OCI-LY7 (cell line): ENCODE measurements at places on chromosomes 1 and 21. TPM values are rescaled to one million over a fixed set of nuclear protein-coding genes. Genes with fewer than 3 reads are reported as not detected.
A peak's percentile ranks its signal among the peaks of the same experiment; 100 is the strongest.

DNA sequence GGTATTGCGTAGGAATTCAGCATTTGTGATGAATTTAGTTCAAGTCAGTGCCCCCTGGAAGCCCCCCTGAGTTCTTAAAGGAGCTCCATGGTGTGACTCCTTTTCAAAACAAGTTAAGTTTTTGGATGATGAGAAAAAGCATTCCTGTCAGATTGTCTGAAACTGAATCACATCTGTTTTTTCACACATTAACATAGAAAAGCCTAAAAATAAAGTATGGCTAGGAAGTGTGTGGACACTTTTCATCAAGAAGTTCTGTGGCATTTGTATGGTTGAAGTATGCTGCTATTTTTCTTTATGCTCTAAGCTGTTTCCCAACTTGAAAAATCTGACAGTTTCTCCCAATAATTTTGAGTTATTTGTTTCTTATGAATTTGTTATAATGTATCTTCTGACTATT is 33.7 kb downstream of the PRDM2 start:
- DNase-seq: no peak

DNA sequence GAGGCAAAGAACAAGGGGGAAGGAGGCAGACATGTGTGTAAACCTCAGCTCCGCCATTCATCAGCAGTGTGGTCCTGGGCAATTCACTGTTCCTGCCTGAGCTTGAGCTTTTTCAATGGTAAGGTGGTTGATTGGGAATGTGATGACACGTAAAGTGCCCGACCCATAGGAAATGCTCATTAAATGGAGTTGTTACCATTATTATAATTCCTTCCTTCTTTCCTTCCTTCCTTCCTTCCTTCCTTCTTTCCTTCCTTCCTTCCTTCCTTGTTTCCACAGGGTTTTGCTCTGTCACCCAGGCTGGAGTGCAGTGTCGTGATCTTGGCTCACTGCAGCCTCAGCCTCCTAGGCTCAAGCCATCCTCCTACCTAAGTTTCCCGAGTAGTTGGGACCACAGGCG is 4.3 kb downstream of the GPR37L1 start:
- DNase-seq: no peak

OR14K1 gene
- not detected in 2 replicates for total RNA-seq

DNA sequence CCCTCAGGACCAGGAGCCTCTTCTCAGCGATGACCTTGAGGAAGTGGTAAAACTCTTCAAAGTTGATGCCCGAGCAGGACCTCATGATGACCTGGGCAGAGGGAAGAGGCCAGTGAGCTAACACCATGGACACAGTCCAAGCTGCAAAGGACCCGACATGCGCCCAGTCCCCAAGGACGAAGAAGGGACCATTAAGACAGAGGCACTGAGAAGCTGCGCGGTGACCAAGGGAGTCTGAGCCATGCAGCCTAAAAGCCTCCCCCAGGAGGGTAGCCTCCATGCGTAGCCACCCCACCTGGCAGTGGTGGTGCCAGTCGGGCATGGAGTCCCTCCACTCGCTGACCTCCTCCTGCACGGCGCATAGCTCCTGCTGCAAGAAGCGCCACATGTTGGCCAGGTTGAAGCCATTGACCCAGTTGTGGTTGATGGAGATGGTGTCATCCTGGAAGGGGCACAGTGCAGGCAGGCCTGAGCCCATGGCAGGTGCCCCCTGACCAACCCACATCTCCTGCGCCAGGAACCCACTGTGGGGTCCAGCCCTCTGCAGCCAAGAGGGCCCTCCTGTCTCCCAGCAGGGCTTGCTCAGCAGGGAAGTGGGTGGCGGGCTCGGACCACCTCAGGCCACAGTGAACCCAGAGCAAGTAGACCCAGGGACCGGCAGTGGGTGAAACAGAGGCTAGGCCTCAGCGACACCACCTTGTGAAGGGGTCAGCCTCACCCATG is 2.4 kb downstream of the JMJD4 start:
- DNase-seq: no peak

- DNase-seq: no peak
These were observed 13.1 kb upstream of the ZRANB2 start for GRCh38 chr1:71093938-71094337.

CDA gene
- not detected in 2 replicates for total RNA-seq

DNA sequence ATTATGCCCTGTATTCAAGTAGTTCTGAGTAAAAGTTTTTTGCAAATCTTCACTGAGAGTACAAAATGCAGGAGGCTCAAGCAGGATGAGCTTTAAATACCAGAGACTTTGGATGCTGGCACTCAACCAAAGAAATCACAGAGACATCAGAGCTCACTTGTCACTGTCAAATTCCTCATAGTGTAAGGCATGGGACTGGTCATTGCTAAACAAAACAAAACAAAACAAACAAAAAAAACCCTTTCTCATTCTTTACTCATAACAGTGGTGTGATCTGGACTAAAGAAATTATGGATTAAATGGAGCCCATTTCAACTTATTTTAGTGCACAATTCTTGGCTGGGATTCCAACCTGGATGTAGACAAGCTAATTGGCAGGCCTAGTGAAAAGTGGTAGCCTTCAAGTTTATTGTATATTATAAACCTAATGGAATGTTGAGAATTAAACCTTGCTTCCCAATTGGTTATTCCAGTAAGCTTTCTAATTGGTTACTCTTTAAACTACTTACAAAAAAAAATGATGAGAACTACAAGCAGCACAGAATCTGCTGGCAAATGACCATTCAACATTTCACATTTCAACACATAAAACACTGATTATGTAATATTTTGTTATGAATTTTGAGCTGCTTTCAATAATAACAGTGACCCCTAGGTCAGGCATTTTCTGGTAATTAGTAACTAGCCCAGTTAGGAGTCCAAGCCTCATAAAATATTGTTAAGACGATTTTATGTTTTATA is 30.6 kb upstream of the NEK7 start:
- DNase-seq: no peak

DNA sequence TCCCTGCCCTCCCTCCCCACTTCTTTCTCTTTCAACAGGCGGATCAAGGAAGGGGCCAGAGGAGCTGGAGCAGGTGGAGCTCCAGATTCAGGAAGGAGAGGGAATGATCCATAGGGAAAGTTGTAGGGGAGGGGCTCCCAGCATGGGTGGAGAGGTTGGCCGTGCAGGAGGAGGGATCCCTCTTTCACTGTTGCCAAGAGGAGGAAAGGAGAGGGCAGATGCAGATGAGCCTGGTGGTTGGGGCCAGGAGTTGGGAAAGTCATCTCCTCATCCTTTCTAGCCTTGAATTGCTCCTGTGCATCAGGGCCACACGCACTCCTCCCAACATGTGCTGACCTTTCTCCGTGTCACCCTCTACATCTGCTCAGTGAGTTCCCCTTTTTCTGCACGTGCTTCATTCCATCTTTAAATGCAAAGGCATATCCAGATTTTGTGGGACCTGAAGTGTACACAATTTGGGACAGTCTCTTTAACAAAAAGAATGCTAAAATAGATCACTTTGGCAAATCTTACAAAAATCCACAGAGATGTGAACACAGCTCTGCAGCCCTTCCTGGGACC is 32.4 kb downstream of the ZBTB18 start:
- DNase-seq: no peak

DNA sequence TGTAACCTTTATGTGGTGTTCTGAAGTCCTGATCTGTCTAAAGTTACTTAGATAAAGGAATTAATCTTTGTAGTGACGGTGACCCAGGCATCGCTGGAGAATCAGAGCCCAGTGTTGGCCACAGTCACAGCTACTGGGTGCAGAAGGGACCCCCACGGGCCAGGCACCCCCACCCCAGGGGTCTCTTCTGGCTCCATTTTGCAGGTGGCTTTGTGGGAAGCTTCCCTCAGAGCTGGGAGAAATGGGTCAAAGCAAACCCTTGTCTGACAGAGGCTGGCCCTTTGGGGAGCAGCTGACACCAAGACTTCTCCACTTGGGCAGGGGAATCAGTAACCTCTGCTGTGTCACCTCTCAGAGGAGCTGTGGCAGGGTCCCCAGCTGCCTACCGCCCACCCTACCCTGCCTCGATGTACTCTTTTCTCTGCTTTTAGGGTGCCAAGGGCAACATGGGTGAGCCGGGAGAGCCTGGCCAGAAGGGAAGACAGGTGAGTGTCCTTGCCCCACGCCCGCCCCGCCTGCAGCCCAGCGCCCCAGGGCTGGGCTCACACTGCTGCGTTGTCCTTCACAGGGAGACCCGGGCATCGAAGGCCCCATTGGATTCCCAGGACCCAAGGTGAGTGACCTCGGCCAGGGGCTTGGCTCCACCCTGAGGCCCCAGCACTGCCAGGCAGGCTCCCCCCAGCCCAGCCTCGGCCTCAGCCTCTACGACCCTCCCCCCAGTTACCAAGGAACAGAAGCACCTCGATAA is 17.7 kb downstream of the COL6A2 start:
- no peak for DNase-seq

DNA sequence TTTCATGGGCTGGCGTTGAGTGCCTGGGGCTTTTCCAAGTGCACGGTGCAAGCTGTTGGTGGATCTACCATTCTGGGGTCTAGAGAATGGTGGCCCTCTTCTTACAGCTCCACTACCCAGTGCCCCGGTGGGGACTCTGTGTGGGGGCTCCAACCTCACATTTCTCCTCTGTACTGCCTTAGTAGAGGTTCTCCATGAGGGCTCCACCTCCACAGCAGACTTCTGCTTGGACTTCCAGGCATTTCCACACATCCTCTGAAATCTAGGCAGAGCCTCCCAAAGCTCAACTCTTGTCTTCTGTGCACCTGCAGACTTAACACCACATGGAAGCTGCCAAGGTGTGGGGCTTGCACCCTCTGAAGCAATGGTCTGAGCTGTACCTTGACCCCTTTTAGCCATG is 82.1 kb downstream of the CCDC18 start:
- DNase-seq: peak; percentile 33

NR0B2 gene
- not detected in 2 replicates for total RNA-seq

SLAMF7 gene
- not detected in 2 replicates for total RNA-seq

GRCh38 chr1:213281640-213282301 is 230.7 kb downstream of the RPS6KC1 start:
- no peak for DNase-seq

GRCh38 chr1:227733751-227734545 is 1.2 kb downstream of the JMJD4 start:
- DNase-seq: no peak

GUCA2B gene
- total RNA-seq: not detected in 2 replicates

FNDC5 gene
- total RNA-seq: not detected in 2 replicates

ZFP69B gene
- total RNA-seq: 26.8 and 28.3 TPM in 2 replicates

GRCh38 chr1:228043281-228043848 is 36.6 kb downstream of the WNT3A start:
- DNase-seq: no peak

- DNase-seq: no peak
These were observed 1.2 kb downstream of the FCAMR start for GRCh38 chr1:206969090-206969489.

GRCh38 chr1:110638058-110638457 is 31.9 kb upstream of the KCNA2 start:
- peak; percentile 70 for DNase-seq

TTC24 gene
- 11.9 and 12.4 TPM in 2 replicates for total RNA-seq

COL8A2 gene
- not detected in 2 replicates for total RNA-seq

DNA sequence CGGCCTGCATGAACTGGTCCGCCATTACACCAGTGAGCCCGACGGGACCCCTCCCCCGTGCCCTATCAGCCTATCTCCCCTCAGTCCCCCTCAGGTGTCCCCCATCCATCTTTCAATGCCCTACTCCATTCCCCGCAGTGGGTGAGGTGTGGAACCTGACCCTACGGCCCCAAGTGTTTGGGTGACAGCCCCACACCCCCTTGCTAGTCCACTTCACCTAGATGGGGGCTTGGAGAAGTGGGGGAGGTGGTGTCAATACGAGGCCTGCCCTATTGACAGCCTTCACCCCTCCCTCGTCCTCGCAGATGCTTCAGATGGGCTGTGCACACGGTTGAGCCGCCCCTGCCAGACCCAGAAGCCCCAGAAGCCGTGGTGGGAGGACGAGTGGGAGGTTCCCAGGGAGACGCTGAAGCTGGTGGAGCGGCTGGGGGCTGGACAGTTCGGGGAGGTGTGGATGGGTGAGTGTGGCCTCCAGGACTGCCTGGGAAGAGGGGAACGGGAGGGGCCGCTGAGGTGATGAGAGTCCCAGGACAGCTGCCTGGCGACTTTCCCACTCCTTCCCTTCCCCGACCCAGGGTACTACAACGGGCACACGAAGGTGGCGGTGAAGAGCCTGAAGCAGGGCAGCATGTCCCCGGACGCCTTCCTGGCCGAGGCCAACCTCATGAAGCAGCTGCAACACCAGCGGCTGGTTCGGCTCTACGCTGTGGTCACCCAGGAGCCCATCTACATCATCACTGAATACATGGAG is 15.7 kb upstream of the HDAC1 start:
- no peak for DNase-seq

CD1D gene
- total RNA-seq: 5.7 and 5.8 TPM in 2 replicates

PLD5 gene
- total RNA-seq: not detected in 2 replicates

- peak; percentile 89 for DNase-seq
These were observed 142.0 kb downstream of the AJAP1 start for GRCh38 chr1:4796161-4797015.

DNA sequence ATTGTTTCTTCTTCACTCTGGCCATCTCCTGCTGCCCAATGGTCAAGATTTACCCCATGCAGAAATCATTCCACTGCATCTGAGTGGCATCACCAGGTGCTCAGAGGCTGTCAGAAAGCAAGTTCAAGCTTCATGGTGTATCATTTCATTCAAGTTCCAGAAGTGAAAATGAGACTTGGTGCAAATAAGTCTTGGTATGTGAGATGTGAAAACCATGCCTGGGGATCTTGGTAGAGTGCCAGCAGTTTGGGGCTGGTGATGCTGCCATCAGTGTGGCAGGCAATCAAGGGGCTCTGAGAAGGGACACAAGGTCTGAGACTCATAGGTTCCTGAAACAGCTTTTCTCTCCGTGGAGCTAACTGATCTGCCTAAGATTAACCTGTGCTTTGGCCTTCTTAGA is 52.0 kb downstream of the CD2 start:
- no peak for DNase-seq

- peak; percentile 54 for DNase-seq
These were observed 306.4 kb downstream of the DUSP10 start for GRCh38 chr1:221435504-221435904.

DNA sequence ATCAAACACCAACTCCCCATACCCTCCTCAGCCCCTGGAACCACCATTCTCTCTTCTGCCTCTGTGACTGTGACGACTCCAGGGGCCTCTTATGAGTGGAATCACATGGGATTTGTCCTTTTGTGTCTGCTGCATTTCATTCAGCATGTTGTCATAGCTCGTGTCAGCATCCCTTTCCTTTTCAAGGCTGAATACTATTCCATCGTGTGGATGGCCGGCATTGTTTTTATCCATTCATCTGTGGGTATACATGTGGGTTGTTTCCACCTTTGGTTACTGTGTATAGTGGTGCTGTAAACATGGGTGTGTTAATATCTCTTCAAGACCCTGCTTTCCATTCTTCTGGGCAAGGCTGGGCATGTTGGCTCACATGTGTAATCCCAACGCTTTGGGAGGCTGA is 17.1 kb upstream of the OBSCN start:
- DNase-seq: no peak

LCE1E gene
- total RNA-seq: not detected in 2 replicates

CD84 gene
- 22.2 and 28.8 TPM in 2 replicates for total RNA-seq

- DNase-seq: no peak
These were observed 22.8 kb downstream of the RNF223 start for GRCh38 chr1:1051127-1051810.

GRIK1 gene
- total RNA-seq: 0.13 TPM in 1 of 2 replicates, not detected in the other

- no peak for DNase-seq
These were observed 35.7 kb upstream of the SIM2 start for GRCh38 chr21:36663033-36663855.
